ENCODE measurements at places on chromosomes 13 and 19.

DNA sequence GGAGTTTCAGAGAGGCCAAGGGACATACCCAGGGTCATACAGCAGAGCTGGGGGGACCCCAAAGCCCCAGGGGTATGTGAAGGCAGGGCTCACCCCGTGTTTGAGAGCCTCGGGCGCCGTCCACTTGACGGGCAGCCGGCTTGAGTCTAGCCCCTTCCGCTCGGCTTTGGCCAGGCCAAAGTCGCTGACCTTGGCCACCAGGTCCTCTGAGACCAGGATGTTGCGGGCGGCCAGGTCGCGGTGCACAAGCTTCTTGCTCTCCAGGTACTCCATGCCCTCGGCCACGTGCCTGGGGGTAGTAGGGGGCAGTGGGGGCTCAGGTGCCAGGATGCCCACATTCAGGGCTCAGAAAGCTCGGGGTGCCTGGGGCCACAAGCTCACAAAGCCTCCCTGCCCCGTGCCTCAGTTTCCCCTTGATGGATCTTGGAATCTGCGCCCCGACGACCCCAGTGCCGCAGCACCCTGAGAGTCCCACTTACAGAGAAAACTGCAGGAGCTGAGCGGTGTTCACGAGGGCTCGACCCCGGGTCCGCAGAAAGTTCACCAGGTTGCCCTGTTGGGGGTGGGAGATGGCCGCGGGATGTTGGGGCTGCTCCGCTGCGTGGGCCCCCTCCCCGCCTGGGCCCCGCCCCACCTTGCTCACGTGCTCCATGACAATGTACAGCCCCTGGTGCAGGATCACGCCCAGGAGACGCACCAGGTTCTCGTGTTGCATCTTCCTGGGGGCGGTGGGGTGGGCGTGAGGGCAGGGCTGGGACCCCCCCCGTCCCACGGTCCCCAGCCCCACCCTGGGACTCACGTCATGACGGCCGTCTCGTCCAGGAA is 7.1 kb downstream of the MATK start:
- no peak for DNase-seq

- no peak for DNase-seq
Measured at GRCh38 chr19:17348700-17349099, 11.3 kb downstream of the GTPBP3 start.

DNA sequence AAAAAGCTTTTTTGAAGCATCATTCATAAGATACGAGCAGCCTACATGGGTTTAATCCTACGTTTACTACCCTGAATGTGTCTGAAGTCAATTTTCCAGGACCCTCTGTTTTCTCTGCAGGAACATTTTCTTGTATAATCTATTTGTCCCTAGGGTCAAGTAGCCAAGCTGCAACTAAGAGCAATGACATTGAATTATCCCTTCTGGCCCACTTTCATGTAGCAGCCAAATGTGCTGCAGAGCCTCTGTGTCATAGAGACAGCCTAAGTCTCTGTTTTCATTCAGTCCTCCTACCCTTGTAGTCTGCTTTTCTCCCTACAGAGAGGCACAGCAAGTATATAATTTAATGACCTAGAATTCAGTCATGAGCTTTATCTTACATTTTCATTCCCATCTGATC is 82.1 kb downstream of the ZAR1L start:
- DNase-seq: no peak

GRCh38 chr19:49680421-49681351 is 3.6 kb downstream of the PRMT1 start:
- DNase-seq: peak; percentile 99

- DNase-seq: peak; percentile 51
Measured at GRCh38 chr13:44649104-44649428, 72.9 kb upstream of the TSC22D1 start.

DNA sequence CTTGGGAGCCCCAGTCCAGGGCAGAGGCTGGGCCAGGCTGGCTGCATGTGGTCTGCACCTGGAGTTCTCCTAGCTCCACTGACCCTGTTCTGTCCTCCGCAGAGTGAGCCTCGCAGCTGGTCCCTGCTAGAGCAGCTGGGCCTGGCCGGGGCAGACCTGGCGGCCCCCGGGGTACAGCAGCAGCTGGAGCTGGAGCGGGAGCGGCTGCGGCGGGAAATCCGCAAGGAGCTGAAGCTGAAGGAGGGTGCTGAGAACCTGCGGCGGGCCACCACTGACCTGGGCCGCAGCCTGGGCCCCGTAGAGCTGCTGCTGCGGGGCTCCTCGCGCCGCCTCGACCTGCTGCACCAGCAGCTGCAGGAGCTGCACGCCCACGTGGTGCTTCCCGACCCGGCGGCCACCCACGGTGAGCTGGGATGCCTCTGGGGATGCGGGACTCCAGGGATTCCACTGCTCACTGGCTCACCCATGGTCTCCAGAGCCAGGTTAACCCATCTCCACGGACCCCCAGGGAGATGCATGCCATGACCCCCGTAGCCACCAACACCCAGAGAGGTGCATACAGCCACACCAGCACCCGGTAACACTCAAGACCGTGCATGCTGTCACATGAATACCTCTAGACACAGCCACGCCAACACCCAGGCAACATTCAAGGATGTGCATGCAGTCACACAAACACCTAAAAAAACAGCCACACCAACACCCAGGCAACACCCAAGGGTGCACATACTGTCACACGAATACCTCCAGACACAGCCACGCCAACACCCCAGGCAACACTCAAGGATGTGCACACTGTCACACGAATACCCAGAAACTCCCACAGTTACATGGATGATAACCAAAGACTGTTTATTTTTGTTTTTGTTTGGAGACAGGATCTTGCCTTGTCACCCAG is 8.2 kb downstream of the PKN1 start:
- no peak for DNase-seq

DNA sequence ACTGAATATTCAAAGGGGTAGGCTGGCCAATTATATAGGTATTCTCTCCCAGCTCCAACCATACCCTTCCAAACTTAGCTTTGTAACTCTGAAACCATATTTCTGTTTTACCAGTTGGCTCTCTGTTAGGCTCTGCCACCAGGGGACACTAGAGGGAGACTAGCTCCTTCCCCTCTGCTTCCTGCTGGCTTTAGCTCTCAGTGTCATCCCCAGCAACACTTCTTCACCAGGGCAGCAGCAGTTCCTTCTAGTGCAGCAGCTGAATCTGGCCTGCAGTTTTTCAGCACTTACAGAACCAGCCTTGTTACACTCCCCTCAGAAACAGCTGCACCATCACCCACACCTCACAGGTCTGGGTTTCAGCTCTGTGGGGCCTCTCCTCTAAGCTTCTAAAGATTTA is 51.0 kb upstream of the DOCK9 start:
- no peak for DNase-seq
